Endothelial cell of umbilical vein (primary cell): ENCODE measurements at places on chromosomes 4 and X. TPM values are rescaled to one million over a fixed set of nuclear protein-coding genes. Genes with fewer than 3 reads are reported as not detected.

DNA sequence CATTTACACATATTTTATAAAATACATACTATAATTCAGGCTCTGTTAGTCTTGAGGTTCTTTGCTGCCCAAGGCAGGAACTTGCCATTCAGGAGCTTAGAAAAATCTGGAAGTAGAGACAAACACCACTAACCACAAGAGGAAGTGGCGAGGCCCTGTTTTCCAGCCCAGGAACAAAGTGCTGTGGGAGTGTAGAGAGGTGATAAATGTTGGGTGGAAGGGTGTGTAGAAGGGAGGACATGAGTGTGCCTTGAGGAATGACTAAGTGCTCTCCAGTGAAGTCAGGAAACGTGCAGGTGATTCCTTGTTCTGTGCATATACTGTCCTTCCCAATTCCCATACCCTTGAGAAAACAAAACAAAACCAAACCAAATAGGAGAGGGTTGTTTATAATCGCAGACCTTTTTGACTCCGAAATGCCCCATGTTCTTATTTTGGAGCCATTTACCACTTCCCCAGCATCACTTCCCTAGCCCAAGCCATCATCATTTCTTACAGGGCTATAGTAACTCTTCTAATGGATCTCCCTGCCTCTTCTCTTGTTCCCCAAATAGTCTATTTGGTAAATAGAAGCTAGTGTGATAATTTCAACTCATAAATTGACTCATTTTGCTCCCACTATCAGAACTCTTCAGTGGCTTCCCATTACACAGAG, 83.2 kb downstream of the GPAT3 start:
- DNase-seq: peak; percentile 26

Gene SSX4B
- not detected in 2 replicates for polyA plus RNA-seq

Gene GLRA3
- polyA plus RNA-seq: not detected in 2 replicates

- no peak for DNase-seq
Measured at GRCh38 chr4:6984612-6985425, 58.4 kb upstream of the TADA2B start.

- DNase-seq: no peak
Measured at GRCh38 chrX:66633541-66633940, 5.3 kb downstream of the EDA2R start.
